ENCODE measurements at places on chromosomes 16 and 17.

DNA sequence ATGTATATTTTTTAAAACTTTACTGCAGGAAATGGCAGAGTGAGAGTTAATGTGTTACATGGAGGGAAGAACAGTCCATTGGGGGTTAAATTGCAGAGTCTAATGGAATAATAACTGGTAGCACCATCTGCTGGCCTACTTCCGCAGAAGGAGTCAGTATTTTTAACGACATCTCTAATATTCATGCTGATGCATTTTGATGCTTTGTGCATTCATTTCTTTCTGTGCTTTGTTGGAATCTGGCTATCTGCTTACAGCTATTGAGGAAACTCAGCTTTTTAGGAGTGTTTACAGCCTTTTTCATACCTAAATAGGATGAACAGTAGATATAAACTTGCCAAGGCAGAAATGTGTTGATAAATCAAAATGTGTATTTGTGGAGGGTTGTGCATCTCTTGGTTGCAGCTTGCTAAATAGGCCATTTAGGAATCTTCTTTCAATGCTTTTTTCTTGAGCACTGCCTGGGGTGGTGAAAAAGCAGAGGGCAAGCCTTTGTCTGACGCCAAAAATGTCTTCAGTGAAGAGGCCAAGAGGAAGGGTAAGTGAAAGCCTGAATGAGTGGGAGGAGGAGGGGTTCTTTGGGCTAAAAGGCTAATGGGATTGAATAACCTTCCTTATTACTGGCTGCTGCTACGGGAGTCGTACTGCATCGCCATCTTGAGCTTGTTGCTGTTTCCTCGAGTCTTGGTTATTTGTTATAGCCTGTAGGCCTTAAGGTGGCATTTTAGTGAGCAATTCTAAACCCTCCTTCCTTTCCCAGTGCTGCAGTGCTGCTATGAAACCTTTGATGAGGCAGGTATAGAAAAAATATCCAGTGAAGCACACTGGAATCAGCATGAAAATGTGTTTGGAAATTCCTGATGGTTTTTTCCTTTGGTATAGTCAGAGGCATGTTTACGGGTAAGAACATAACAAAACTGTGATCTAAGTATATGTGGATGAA, 153.3 kb downstream of the CHD9 start:
- peak; percentile 28 for DNase-seq

- DNase-seq = no peak
Measured at GRCh38 chr17:27622986-27623385, 8.0 kb upstream of the LGALS9 start.

- DNase-seq = no peak
Measured at GRCh38 chr17:57144567-57144966, 59.5 kb downstream of the AKAP1 start.

DNA sequence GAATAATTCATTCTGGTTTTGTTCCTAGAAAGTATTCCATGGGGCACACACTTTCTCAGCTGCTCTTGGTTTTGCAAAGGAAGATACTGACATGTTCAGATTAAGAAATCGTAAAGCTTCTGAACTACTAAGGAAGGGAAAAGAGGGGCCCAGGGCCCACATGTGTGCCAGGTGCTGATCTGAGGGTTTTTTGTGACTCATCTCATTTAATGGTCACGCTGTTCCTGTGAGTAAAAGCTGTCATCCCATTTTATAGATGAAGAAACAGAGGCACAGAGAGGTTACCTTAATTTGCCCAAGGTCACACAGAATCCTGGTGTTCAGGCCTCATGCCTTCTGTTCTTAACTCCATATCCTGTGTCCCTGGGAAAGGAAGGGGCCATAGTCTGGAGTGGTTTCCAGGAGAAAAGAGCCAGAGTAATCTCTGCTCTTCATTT, 113.2 kb downstream of the MSI2 start:
- DNase-seq = peak; percentile 49

DNA sequence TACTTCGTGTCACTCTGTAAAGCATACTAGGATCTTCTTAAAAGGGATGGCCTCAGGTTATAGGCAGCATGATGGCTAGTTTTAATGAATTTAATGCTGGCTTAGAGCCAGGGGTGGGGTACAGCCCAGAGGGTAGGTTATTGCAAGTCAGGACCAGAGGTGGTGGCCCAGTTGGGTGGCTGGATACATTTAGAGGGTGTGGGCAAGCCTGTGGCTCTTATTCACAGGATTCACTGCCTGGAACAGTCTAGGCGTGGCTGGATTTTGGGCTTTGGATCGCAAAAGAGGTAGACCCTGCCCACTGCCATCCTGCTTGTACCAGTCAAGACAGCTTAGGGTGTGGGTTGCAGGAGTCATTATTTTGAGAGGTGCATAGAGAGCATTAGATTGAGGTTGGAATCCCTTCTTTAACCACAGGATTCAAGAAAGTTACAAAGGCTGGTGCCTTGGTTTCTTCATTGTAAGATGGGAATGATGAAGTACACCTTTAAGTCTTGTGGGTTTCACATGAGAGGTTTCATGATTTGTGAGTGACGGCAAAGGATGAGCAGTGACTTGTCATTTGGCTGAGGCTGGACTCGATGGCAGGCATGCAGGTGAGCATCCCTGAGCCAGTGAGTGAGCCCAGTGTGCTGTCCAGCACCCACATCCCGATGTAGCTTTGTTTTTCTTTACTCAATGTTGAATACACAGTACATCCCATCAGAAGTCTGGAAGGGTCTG, 85.2 kb downstream of the KSR1 start:
- DNase-seq = no peak

DNA sequence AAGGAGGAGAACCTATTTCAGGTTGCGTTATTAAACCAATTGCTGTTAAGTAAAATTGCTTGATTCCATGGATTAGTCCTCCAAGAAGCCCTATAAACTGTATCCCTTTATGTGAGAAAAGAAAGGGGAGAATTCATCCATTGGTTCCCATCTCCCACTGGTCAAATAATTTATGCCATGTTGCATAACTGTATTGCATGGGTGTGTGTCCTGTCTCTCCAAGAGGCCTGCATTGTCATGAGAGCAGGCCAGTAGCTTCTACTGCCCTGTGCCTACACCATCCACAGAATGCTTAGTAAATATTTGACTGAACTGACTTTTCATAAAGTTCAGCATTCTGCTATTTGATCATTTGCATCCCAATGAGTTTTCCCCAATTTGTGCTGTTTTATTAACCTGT, 11.7 kb upstream of the TOB1 start:
- DNase-seq = no peak

GRCh38 chr17:41149652-41149985, at the start of gene KRTAP4-5:
TSS of gene KRTAP4-5 (minus strand) at chr17:41149825. CDS start at chr17:41149767, 58 bp downstream.
- DNase-seq = no peak

GRCh38 chr16:49011901-49012300, 269.7 kb downstream of the CBLN1 start:
- no peak for DNase-seq

- peak; percentile 64 for DNase-seq
Measured at GRCh38 chr17:410543-411401, 58.2 kb upstream of the RPH3AL start.

- DNase-seq = no peak
Measured at GRCh38 chr17:75539967-75540729, 14.7 kb downstream of the LLGL2 start.

DNA sequence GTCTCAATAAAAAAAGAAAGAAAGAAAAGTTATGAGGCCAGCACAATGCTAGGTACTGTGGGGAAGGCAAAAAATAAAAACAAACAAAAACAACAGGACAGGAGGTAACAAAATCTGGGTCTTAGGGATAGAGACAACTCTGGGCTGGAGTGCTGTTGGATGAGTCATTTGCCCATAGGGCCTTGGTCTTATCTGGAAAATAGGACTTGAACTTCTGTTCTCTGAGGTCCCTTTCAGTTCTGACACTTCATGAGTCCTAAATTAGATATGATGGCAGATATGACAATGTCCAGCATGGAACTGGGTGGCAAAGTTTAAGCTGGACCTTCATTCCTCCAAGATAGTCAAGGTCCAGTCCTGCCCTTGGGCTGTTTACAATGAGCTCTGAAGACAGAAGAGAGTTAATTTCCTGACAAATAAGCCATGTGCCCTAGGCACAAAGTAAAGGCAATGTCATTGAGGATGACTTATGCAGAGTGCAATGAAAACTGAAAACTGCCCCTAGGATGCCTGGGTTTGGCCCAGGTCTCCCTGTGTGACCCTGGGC, 8.9 kb upstream of the HDAC5 start:
- no peak for DNase-seq

DNA sequence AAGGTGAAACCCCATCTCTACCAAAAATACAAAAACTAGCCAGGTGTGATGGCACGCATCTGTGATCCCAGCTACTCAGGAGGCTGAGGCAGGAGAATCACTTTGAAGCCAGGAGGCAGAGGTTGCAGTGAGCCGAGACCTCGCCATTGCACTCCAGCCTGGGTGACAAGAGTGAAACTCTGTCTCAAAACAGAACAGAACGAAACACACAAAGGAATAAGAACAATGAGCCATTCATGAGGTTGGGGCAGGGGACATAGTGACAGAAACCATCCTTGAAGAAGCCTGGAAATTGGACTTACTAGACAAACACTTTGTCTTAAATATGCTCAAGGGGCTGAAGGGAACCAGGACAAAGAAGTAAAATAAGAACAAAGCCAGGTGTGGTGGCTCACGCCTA, 39.4 kb downstream of the WDR45B start:
- DNase-seq = no peak

- no peak for DNase-seq
Measured at GRCh38 chr16:4316864-4317531, 1.1 kb downstream of the GLIS2 start.

- no peak for DNase-seq
Measured at GRCh38 chr17:5661491-5662125, 77.3 kb upstream of the NLRP1 start.

GRCh38 chr16:83212301-83212841, 585.6 kb downstream of the CDH13 start:
- DNase-seq = no peak

GRCh38 chr16:57516176-57516725, 20.1 kb downstream of the CCDC102A start:
- no peak for DNase-seq

- peak; percentile 86 for DNase-seq
Measured at GRCh38 chr17:65027305-65027704, 29.2 kb downstream of the GNA13 start.

DNA sequence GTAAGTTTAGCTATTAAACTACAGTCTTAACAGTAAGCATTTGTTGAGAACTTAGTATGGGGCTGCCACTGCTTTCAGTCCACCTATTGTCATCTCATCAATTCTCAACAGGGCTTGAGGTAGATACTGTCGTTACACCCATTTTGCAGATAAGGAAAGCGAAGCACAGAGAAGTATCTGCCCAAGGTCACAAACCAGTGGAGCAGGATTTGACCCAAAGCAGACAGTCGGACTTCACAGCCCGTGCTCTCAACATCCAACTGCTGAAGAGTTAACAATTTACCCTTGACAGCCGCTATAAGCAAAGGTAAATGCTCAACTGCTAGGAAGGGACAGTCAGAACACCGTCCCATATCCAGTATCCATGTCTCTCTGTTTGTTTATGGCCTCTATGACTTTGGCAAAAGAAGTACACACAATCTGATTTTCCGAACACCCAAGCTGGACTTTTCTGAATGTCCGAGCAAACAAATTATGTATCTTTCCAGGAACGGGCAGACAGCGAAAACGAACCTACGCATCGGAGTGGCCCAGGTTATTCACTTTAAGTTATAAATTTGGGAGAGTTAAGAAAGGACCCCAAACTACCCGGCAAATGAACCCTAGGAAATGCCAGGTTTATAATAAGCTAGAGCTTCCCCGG, 1.2 kb downstream of the SIAH1 start:
- peak; percentile 21 for DNase-seq

DNA sequence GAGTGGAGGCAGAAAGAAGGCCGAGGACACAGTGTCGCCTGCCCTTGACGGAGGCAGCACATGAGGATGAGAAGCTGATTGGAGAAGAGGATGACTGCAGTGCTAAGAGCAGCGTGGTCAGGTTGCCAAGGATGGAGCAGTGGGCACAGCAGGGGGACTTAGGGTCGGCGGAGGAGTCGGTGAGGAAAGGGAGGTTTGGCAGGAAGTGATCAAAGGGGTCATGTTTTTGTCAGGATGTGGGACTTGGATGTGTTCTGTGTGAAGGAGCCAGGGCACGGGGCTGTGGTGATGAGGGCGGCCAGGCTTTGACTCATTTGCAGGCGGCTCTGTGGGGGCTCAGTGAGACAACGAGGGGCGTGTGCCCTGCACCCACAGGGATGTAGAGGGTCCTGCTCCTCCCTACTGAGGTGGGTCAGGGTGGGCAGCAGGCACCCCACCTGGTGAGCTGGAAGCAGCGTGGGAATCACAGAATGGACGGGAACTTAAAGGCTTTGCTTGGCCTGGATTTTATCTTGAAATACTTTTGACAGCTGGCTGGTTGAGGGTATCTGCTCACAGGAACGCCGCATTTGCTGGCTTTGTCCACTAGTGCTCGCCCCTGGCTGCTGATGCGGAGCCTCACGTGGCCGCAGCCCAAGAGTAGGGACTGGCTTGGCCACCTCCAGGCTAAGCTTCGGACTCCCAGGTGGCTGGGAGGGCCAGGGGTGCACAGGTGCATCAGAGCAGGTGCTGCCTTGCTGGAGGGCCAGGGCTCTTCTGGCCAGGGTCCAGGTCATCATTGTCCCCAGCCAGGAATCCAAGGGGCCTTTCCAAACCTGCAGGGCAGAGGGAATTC, 6.0 kb downstream of the MPG start:
- DNase-seq = peak; percentile 32
